ENCODE measurements at places on chromosomes 16 and 17. TPM values are rescaled to one million over a fixed set of nuclear protein-coding genes. Genes with fewer than 3 reads are reported as not detected.

GRCh38 chr17:71985111-71986039, 135.4 kb upstream of the SOX9 start:
- DNase-seq = no peak
- no peaks in the 10 kb centered on the region for H3K36me3 ChIP-seq
- H3K4me1 ChIP-seq = no peaks in the 10 kb centered on the region
- H3K27me3 ChIP-seq = no peaks in the 10 kb centered on the region
- H3K4me3 ChIP-seq = no peak overlapping the region
- no peak overlapping the region for H3K27ac ChIP-seq

DNA sequence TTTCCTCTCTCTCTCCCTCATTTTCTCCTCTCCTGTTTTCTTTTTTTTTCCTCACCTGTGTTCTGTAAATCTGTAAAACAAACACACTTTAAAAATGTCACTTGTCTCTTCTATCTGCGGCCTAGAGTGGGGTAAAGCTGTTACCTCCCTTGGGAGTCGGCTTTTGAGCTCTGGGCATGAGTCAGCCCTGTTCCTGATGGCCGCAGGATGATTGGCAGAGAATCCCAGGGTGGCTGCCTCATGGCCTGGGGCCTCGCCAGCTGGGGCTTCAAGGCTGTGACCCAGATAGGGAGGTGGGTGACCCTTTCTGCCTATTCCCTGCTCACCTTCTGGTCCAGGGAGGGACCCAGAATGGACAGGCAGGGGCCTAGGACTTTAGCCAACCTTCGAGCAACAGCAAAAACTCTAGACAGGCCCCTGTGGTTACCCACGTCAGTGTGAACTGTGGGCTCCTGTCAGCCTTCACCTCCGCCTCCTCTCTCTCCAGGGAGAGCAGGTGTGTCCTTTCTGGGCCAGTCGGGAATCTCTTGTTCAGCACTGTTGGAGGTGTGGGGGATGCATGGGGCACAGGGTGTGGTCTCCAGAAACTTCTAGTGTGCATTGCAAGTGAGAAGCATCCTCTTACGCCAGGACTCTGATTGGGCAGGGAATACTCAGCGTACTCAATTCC, 87.4 kb downstream of the RAP1GAP2 start:
- H3K4me3 ChIP-seq = no peak overlapping the region
- no peaks in the 10 kb centered on the region for H3K36me3 ChIP-seq
- no peak for DNase-seq
- H3K27ac ChIP-seq = no peak overlapping the region

DNA sequence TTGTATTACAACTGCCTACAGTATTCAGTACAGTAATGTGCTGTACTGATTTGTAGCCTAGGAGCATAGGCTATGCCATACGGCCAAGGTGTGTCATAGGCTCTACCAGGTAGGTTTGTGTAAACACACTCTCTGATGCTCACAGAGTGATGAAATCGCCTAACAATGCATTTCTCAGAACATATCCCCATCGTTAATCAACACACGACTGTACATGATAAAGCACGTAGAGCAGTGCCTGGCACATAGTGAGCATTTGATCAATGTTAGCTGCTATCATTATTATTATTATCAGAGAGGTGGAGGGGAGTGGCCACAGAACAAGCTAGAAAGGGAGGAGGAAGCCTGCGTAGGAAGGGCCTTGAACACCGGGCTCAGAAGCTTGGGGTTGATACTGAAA, 81.1 kb upstream of the LHX1 start:
- H3K27me3 ChIP-seq = no peaks in the 10 kb centered on the region
- no peak overlapping the region for H3K27ac ChIP-seq
- H3K4me3 ChIP-seq = no peak overlapping the region

- H3K4me3 ChIP-seq = no peak overlapping the region
- DNase-seq = no peak
- no peaks in the 10 kb centered on the region for H3K4me1 ChIP-seq
- H3K27me3 ChIP-seq = no peaks in the 10 kb centered on the region
These were observed 8.0 kb downstream of the SYNGR3 start for GRCh38 chr16:1997494-1998359.

ABCA3 gene
- polyA plus RNA-seq = 337 TPM

RCVRN gene
- 0.24 TPM for polyA plus RNA-seq

PRSS8 gene
- 83.2 TPM for polyA plus RNA-seq

Data from lung (tissue), 17 donors.